ENCODE measurements at places on chromosomes 16 and 17.

- no peak for DNase-seq
Measured at GRCh38 chr16:74558873-74559272, 48.0 kb downstream of the GLG1 start.

GRCh38 chr17:41455236-41455635, 11.9 kb downstream of the KRT32 start:
- DNase-seq: no peak

- no peak for DNase-seq
Measured at GRCh38 chr16:31868164-31868563, 5.4 kb upstream of the ZNF267 start.

DNA sequence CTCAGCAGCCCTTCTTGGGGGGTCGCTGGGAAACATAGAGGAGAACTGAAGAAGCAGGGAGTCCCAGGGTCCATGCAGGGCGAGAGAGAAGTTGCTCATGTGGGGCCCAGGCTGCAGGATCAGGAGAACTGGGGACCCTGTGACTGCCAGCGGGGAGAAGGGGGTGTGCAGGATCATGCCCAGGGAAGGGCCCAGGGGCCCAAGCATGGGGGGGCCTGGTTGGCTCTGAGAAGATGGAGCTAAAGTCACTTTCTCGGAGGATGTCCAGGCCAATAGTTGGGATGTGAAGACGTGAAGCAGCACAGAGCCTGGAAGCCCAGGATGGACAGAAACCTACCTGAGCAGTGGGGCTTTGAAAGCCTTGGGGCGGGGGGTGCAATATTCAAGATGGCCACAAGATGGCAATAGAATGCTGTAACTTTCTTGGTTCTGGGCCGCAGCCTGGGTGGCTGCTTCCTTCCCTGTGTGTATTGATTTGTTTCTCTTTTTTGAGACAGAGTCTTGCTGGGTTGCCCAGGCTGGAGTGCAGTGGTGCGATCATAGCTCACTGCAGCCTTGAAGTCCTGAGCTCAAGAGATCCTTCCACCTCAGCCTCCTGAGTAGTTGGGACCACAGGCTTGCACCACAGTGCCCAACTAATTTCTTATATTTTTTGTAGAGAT, 3.4 kb downstream of the STH start:
- no peak for DNase-seq

DNA sequence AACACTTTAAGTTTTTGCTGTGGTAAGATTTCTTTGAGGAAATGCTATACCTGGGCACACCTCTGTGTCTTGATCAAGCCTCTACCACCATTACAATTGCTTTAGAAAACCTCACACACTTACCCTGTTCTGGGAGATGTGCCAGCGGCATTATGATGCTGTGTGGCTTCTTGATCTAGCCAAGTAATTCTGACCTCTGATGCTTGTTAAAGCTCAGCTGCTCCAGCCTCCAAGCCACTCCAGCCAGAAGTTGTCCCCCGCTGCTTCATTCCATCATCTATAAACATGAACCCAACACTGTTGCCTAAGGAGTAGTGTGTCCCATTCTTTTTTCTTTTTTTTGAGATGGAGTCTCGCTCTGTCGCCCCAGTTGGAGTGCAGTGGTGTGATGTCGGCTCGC, 60.1 kb downstream of the CYLD start:
- DNase-seq: no peak

DNA sequence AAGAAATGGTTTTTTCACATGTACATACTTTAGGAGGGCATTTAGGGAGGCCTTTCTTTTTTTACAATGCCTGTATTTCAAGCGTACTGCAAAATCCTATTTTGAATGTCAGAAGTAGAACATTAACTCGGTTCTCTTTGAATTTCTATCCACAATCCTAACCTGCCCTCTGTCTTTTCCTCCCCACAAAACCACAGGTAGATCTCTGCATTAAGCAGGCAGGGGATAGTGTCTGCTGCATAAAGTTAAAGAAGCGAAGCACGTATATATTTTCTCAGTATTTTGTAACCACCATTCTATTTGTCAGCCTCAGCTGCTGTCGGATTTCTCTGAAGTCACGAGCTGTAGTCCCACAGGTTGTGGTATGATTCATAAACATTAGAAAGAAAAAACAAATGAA, 137.5 kb downstream of the SHISA6 start:
- DNase-seq: no peak

GRCh38 chr17:49045376-49045775, 48.2 kb downstream of the IGF2BP1 start:
- DNase-seq: no peak

DNA sequence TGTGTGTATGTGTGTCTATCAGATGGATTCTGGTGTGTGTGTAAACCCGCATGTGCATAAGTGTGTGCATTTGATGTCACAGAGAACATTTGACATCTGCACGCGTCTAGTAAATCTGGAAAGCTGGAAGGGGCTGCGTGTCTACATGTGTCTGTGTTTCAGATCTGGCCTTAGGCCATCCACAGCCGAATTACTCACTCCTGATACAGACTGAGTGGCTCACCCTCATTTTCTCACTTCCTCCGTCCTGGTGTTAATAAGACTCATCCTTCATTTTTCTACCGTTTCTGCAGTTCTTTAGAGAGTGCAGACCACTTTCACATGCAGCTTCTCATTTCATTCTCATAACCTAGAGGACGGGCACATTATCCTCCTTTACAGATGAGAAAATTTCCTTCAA, 491.6 kb downstream of the CDH13 start:
- no peak for DNase-seq

DNA sequence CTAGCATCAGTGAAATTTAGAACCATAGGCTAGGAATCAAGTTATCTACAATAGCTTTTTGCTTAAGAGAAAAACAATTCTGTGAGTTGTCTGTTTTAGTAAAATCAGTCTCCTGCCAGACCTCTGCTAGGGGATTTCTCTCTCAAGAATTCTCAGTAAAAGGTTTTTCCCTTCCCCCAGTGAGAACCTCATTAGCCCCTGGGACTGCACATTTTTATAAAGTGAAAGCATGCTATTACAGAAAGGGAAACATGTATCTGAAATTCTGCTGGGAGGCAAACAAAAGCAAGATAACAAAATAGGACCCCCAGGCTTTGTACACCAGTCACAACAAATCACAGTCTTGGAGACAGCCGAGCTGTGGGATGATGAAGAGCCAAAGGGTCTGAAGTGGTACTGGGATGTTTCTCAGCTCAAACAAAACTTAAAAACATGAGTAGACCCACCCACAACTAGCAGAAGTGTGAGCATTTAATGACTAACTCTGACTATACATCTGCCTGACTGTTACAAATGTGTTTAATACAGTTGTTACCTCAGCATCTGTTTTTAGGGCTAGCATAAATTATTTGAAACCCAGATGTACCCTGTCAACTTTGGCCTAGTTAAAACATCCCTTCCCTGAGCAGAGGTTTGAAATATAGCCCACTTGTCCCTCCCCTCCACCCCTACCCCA, 20.0 kb upstream of the GLG1 start:
- DNase-seq: no peak

- no peak for DNase-seq
Measured at GRCh38 chr17:74645010-74645409, 21.5 kb upstream of the CD300E start.

GRCh38 chr17:79686476-79686875, 44.3 kb upstream of the ENPP7 start:
- DNase-seq: no peak

GRCh38 chr17:69679829-69680228, 265.3 kb downstream of the MAP2K6 start:
- DNase-seq: no peak

DNA sequence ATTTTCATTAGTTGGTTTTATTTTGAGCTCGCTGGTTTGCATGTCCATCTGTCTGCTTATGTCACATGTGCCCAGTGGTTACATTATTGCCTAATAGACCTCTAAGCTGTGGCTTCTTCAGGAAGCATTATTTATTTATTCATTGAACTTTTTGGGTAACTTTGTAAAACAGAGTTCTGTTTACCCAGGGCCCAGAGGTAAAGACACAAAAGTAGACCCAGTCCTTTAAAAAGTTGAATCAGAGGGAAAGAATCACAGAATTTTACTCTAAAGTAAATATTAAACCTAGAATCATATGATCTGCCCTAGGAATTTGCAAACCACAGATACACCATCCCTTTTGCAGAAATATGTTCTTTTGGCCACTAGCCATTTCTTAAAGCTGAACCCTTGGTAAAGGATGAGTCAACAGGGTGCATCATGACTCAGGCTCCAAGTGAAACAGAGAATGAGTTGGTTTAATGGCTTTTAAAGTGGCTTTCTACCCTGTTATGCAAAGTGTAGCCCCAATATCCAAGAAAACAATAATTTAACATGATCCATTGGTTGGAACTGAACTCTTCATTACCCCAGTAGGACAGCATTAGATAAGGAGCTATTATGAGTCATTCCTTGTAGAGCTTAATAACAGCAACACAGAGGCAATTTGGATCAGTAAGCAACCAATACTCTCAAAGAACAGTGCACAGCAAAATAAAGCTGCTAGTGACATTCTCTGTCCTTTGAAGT, 236.3 kb downstream of the KCNJ2 start:
- DNase-seq: no peak

- no peak for DNase-seq
Measured at GRCh38 chr17:81967244-81967532, 6.2 kb upstream of the NOTUM start.

DNA sequence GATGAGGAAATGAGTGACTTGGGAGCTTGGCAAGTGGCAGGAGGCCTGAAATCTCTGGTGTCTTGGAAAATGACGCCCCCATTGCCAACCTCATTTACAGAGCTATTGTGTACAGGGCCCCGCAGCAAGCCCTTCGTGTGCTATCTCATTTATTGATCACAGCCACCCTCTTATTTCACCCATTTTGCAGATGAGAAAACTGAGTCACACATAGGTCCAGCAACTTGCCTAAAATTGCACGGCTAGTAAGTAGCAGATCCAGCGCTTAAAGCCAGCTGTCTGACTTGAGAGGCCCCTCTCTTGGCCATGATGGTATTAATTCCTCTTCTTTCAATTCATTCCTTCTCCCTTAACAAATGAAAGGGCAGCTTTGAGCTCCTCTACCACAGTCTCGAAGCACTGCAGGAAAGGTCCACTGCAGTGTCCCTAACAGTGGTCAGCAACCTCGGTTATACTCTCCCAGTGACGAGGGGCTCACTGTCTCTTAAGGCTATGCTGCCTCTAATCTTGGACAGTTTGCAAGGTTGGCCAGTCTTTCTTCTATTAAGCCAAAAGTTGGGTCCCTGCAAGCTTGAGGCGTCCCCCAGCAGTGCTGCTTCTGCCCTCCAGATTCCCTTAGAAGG, 162.2 kb downstream of the COPRS start:
- no peak for DNase-seq

DNA sequence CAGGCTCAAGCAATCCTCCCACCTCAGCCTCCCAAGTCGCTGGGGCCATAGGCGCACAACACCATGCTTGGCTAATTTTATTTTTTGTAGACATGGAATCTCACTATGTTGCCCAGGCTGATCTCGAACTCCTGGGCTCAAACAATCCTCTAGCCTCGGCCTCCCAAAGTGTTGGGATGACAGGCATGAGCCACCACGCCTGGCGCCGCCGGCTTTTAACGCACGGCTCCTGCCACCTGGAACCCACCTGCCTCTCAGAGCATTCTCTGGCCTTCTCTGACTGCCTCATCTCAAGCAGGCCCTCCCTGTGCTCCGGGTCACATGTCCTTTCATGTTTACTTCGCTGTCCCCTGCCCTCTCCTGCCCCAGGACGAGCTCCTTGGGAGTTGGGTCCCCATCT, 10.3 kb downstream of the CASKIN1 start:
- DNase-seq: no peak

GRCh38 chr16:49780433-49780832, 75.5 kb downstream of the ZNF423 start:
- no peak for DNase-seq

GRCh38 chr16:8660841-8661301, 13.5 kb upstream of the ABAT start:
- DNase-seq: no peak

- DNase-seq: no peak
Measured at GRCh38 chr16:88697831-88698615, 8.2 kb downstream of the RNF166 start.

DNA sequence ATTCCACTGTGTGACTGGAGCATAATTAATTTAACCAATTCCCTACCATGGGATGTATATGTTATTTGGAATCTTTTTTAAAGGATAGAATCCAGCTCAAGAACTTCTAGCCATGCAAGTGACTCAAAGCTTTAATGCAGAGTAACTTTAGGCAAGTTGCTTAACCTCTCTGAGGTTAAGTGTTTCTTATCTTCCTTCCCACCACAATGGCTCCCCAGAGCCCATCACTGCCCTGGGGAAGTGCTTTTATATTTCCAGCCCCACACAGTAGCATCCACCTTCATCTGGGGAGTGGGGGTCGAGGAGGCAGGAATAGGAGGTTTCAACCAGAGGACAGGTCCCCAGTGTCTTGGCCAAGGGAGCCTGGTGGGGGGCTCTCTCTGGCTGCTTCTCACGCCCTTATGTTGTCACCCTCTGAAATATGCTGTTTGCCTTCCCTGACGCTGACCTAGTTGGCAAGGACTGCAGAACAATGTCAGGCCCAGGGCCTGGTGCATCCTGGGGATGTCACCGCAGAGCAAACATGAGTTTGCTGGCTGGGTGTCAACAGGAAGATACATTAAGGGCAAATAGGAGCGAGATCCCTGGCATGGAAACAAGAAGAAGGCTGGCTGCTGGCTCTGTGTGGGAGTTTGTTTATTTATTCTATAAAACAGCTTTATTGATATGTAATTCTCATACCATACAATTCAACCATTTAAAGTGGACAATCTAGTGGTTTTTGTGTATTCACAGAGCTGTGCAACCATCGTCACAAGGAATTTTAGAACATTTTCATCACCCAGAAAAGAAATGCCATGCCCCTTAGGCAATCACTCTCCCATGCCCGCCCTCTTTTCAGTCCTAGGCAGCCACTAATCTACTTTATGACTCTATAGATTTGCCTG, 46.6 kb upstream of the WSB1 start:
- DNase-seq: no peak

- no peak for DNase-seq
Measured at GRCh38 chr17:72511242-72511641, 390.4 kb downstream of the SOX9 start.

DNA sequence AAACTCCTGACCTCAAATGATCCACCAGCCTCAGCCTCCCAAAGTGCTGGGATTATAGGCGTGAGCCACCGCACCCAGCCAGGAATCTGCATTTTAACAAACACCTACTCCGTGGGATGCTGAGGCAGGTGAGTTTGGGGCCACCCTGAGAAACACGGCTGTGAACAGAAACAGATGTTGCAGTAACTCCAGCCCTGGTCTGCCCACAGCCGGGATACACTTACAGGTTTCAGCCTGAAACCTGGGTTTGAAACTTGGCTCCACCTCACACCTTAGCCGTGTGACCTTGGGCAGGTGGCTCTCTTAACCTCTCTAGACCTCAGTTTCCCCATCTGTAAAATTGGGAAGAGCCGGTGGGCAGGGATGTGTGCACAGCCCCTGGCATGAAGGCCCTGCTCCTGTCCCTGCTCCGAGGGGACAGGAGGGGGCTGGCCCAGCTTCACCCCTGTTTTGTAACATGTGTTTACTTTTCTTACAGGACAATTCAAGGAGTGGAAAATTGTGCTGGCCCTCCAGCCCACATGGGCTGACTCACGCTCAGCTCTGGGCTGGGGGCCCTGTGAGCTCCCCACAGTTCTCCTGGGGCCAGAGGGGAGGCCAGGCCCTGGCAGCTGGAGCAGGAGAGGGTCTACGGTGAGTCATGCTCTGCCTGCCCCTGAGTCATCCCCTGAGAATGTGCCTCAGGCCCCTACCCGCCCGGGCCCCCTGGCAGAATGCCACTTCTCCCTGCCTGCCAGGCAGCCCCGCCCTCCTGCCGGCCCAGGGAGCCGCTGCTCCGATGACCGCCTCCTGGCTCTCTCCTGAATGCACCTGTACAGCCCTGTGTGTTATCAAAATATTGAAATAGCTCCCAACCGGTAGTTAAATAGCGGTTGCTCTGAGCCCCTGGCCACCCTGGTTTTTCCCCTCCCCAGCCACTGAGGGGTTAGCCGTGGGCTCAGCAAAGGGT, 7.7 kb upstream of the PPL start:
- no peak for DNase-seq
